T-helper 2 cell treated with Interferon-gamma antibody and Interleukin-4, amounts not matched to agents 5 μg/mL and 100 μg/mL, for 36 hours (primary cell): ENCODE measurements at places on chromosomes 2 and 18.

- DNase-seq, result no peak
These were observed 265.8 kb upstream of the CYRIA start for GRCh38 chr2:16931441-16931840.

- DNase-seq, result no peak
These were observed 55.7 kb upstream of the ACTR3 start for GRCh38 chr2:113834051-113834730.

DNA sequence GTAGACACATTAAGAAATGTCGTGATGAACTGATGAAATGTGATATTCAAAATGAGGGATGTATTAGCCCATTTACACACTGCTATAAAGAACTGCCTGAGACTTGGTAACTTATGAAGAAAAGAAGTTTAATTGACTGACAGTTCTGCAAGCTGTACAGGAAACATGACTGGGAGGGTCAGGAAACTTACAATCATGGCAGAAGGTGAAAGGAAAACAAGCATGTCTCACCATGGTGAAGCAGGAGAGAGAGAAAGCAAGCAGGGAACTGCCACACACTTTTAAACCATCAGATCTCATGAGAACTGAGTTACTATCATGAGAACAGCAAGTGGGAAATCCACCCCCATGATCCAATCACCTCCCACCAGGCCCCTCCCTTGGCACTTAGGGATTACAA, 1010.8 kb upstream of the CELF4 start:
- DNase-seq, result no peak

- no peak for DNase-seq
These were observed 158.3 kb downstream of the WDSUB1 start for GRCh38 chr2:159128191-159128590.

GRCh38 chr2:10306901-10307463, 4.3 kb downstream of the HPCAL1 start:
- DNase-seq, result no peak

DNA sequence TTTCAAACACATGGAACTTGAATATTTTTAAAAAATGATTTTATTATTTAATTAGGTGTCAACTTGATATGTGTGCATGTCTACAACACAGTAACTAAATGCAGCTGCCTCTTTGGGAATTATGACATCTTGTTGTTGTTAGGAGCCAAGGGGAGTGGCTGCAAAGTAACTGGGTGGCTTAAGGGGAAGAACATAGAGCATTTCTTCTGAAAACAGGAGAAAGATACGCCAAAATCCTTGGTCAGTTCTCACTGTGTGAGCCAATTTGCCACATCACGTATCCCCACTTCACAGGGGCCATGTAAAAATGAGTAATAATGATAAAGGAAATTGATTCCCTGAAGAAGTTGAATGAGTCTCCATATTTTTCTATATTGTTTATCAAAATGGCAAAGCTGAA, 309.8 kb upstream of the COL3A1 start:
- no peak for DNase-seq

DNA sequence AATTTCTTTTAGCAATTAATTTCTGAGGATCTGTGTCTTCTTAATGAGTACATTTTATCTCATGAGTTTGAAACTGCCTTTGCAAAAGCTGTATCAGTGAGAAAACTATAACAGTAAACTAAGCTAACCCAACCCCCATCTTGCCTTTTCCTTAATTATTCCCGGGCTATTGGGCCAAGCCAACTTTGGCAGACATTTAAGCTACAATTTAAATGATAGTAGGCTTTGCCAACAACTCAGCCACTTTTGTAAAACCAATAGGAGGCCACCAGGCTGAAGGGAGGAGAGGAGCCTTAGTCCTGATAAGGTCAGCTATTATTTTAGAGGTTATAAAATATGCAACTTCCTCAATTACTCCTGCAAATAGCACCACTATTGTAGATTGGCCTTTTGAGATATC, 218.0 kb upstream of the KCNJ3 start:
- no peak for DNase-seq
